ENCODE measurements at places on chromosomes 12 and 14. TPM values are rescaled to one million over a fixed set of nuclear protein-coding genes. Genes with fewer than 3 reads are reported as not detected.

DNA sequence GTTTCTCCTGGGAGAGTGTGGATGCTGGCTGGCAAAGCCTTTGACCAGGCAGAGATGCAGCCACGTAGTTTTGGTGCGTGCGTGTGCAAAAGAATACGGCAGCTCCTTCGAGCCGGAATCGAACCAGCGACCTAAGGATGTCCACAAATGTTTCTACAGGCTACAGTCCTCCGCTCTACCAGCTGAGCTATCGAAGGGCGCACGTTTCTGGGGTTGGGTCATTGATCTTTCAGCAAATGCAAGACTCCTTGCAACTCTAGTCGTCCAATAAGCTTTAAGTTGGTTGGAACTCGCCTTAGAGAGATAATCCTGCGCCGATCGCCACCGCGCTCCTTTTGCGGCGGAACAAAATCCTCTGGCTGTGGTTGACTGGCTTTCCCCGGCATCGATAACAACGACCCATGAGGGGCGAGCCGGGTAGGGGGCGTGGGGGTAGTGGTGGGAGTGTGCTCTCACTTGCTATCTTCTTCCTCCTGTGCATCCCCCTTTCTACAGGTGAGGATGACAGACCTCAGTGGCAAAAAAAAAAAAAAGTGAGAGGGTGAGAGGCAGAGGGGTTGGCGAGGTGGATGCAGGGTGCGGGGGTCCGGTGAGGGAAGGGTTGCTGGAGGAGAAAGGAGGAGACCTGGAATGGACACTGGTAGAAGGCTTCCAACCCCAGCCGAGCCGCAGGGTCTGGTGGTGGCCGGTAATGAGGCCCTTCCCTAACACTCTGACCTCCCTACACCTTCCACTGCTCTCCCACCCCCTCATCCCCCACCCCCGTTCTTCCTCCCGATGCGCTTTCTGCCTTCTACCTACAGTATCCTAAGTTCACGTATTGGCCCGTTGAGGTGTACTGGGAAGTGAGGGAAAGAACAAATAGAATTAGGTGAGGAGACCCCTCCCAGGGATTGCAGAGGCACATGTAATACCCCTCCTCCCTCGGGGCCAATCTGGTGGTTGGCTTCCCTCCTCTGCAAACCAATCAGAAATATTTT lies 11.8 kb upstream of the OR6S1 start:
- DNase-seq, result no peak

The CCDC198 gene
- total RNA-seq, result 18.9 TPM

The USP44 gene
- 2.1 TPM for total RNA-seq

- DNase-seq, result no peak
Observed at GRCh38 chr14:65193916-65194590, 91.7 kb upstream of the MAX start.

DNA sequence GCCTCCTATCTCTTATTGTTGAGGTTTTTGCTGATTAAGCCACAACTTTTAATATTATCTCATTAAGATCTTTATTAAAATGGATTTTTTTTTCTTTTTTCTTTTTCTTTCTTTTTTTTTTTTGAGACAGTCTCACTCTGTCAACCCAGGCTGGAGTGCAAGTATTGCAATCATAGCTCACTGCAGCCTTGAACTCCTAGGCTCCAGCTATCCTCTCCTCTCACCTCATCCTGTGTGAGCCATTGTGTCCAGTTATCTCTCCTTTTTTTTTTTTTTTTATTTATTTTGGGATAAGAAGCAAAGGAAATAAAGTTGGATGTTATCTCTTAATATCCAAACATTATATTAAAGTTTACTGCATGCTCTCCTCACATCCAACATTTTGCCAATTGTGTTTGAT lies 12.7 kb downstream of the VEZT start:
- no peak for DNase-seq

DNA sequence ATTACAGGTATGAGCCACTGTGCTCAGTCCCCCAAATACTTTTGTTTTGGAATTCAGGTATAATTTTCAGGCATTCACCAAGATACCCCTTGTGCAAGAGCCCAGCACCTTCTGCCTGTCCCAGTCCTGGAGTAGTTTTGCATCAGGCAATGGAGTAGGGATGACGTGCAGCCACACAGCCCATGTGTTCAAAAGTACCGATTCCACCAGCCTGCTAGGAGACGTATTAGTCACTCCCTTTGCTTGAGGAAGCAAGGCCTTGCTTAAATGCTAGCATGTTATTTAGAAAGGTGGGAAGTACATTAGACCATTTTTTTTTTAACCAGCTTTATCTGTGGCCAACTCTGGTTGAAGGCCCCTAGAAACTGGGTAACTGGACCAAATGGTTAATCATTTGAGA lies 15.0 kb upstream of the GALNT16 start:
- no peak for DNase-seq

- no peak for DNase-seq
Observed at GRCh38 chr12:122471324-122472226, 29.2 kb downstream of the ZCCHC8 start.

DNA sequence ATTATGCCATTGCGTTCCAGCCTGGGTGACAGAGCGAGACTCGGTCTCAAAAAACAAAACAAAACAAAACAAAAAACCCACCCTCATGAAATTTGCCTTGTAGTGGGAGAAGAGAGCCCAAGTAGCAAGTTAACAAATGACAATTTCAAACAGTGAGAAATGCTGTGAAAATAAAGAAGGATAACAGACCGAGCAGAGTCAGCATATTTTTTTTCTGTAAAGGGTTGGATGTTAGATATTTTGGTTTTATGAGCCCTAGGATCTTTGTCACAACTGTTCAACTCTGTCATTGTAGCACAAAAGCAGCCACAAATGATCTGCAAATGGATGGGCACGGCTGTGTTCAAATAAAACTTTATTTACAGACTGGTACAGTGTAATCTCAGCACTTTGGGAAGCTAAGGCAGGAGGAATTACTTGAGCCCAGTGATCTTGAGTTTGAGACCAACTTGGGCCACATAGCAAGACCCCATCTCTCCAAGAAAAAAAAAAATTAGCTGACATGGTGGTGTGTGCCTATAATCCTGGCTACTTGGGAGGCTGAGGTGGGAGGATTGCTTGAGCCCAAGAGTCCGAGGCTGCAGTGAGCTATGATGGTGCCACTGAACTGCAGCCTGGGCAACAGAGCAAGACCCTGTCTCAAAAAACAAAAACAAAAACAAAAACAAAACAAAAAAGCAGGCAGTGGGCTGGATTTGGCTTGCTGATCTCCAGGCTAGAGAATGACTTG lies 117.1 kb downstream of the PTPN11 start:
- DNase-seq, result no peak

GRCh38 chr12:1590221-1590979 lies 4.0 kb downstream of the FBXL14 start:
- DNase-seq, result no peak

The KRT8 gene
- 1,417 TPM for total RNA-seq

DNA sequence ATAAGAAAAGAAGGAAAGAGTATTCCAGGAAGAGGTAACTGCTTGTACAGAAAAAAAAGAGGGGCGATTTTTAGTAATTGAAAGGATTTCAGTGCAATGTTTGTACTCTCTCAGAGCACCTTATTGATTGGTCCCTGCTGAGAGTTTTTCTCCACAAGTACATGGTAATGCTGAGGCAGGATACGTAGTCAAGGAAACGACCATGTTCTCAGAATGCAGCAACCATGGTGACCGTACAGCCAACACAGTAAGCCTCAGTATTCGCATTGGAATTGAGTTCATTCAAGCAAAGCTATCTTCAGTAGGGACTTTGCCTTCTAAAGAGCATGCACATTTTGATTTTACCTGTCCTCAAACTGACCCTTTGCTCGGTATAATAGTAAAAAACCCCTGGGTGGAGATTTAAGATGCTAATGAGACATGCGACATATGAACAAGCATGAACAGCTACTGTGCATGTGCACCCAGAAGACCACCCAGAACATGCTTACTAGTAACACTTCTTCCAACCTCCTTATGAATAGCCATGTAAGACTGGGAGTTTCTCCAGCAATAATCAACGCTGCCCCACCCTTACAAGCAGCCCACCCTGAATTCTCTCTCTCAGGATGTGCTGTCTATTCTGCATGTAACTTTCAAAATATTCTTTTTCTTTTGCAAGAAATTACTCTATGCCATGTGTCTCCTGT lies 6.2 kb upstream of the SLC41A2 start:
- no peak for DNase-seq

The BDKRB2 gene
- total RNA-seq, result under 0.01 TPM

The CLEC4D gene
- total RNA-seq, result not detected

The GPR65 gene
- not detected for total RNA-seq

The SPIC gene
- not detected for total RNA-seq

DNA sequence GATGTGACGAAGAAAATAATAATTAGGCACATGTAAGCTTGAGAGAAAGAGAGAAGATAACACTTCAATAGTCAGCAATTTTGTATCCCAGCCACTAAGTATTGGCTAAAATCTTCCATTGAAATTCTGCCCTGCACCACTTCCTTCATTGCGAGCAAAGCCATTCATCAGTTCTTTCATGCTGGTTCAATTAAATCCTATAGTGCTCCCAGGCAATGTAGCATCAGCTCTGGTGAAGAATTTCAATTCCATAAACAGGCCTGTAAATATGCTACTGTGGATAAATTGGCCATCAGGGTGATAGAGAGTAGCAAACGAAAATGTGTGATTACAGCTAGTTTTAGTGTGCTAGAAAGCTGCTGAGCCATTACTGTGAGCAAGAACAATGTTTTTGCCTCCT lies 24.7 kb downstream of the RPL10L start:
- DNase-seq, result no peak

The SLC5A8 gene
- total RNA-seq, result not detected

DNA sequence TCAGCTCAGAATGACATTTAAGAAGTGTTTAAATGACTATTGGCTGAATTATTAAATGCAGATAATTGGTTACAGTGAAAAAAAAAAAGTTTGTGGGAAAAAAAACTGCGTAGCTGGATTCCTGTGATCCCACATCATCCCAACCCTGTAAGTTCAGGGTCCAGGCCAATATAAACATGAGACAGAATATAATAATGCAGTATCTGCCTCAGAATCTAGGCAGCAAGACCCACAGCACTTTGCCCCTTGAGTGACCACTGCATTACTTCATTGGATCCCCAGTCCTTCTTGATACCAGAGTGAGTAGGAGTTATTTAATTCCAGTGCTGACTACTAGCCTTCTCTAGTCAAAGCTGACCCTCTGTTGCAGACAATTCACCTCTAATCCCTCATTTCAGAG lies 272.6 kb downstream of the CCER1 start:
- no peak for DNase-seq

- no peak for DNase-seq
Observed at GRCh38 chr14:24382064-24382371, 14.0 kb downstream of the NFATC4 start.

The DPY19L2 gene
- 6.9 TPM for total RNA-seq

The TMEM120B gene
- total RNA-seq, result 5.5 TPM

All from epithelial cell of proximal tubule (primary cell).